ENCODE measurements at places on chromosomes 16 and 17.

- DNase-seq, result no peak
These were observed 17.8 kb downstream of the CDH16 start for GRCh38 chr16:66900721-66901441.

DNA sequence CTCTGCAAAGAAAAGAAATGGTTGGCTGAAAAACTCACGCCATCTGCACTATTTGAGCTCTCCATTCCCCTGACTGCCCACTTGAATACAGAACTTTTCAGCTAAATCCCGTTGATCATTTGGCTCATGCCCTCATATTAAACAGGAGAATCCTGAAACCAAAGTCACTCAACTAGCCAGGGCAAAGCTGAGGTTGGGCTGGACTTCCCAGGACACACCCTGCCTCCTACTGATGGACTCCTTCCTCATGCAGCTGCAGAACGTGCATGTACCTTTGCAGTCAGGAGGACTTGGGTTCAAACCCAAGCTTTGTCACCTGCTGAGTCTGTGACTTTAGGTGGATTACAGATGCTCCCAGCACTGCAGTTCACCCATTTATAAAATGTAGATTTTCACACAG, 7.7 kb downstream of the ASIC2 start:
- DNase-seq, result no peak

DNA sequence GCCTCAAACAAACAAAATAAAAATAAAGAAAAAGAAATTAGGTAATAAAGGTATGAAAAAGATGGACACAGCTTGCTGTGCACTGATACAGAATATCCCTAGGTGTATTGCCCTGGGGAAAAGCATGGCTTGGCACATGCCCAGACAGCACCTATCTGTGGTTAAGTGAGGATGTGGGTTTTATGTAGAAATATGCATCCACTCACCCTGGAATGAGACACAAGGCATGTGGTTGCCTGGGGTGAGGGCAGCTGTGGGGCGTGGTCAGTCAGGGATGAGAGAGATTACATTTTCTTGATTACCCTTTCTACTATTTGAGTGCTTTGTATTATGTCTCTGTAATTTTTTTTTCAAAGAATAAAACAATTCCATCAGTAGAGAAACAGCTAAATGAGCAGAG, 6.9 kb downstream of the PLLP start:
- DNase-seq, result no peak

DNA sequence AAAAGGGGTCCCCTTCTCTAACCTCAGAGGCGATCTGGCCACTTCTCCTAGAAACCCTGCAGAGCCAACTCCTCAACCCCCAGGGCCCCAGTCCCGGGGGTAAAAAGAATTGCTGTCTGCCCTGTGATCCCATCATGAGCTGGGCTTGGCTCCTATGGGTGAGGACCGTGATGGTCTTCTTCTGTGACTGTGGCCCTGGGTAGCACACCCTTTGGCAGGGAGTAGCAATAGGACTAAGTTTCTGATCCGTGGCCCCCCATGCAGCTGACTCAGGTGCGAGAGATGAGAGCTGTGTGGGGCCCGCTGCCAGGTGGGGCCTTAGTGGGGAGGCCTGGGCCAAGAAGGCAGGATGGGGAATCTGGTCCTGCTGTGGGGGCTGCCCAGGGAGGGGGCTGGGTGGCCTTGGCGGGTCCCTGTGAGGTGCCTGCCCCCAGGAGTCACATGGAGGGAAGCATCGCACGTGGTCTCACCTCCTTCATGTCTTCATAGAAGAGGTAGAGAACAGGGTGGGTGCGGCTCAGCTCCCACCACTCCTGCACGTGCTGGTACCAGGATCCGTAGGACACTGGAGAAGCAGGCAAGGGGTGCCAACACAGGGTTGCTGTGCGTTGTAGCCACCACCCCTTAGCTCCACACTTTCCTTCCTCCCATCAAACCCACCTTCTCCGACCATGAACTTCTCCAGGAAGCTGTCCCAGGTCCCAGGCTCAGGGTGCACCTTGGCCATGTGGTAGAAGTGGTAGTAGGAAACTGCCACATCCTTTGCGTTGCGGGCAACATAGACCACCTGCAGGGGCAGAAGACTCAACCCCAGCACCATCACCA, 3.3 kb downstream of the SULT1A1 start:
- no peak for DNase-seq

DNA sequence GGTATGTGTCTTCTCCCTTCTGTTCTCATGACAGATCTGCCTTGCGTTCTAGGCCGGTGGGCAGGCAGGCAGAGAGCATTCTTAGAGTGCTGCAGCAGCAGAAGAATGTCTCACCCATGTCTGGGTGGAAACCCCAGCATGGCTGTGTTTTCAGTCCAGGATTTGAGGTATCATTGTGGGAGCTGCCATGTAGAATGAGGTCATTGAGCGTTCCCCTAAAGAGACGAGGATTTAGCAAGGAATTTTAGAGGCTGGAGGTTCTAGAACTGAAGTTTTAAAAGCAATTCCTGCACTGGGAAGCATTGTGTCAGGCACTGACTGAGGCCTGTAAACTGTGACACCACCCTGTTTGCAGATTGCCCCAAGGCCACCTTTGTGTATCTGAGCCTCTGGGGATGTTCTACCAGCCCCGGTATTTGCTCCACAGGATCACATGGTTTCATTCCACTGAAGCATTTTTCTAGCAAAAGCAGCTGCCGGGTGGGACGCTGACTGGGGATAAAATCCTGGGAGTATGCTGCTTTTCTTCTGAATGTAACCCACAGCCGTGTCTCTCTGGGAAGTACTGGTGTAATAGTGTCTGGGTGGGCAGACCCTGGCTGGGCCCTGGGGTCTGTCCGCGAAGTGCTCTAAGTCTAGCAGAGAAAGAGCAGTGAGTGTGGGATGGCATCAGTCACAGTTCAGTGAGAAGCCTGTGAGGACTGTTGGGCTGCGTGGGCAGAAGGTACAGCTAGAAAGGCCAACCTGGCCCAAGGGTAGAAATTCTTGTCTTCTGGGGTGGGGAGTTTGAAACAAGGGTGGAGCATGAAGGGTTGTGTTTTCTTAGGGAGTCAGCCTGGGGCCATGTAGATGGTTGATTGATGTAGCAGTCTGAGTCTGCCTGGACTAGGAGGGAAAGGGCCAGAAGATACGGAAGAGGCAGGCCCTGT, 30.2 kb downstream of the PLCD3 start:
- no peak for DNase-seq

- no peak for DNase-seq
These were observed 27.1 kb upstream of the VWA3A start for GRCh38 chr16:22065252-22065651.

- no peak for DNase-seq
These were observed 6.4 kb downstream of the TEKT5 start for GRCh38 chr16:10688291-10688690.

Data from stimulated activated CD8-positive, alpha-beta memory T cell treated with anti-CD3 and anti-CD28 coated beads, Interleukin-4, amount 100 ng/mL, for 24 hours (primary cell).